SJSA1 (cell line): ENCODE measurements at places on chromosomes 2 and 18. TPM values are rescaled to one million over a fixed set of nuclear protein-coding genes. Genes with fewer than 3 reads are reported as not detected.
A peak's percentile ranks its signal among the peaks of the same experiment; 100 is the strongest.

GRCh38 chr2:102310964-102311640 is at the start of gene IL1RL1:
IL1RL1 (plus strand) TSS chr2:102311563; CDS start chr2:102338265, 26,702 bp downstream.
- no peak within 1 kb of the TSS for H3K4me3 ChIP-seq
- peaks cover 11% of the 10 kb centered on the region for H3K27me3 ChIP-seq
- no peaks in the 10 kb centered on the region for H3K36me3 ChIP-seq
- no peak within 1 kb of the TSS for H3K27ac ChIP-seq
- peaks cover 12% of the 10 kb centered on the region for H3K4me1 ChIP-seq

The PROKR1 gene
- total RNA-seq: 0.03 TPM in 1 of 2 replicates, not detected in the other

The SF3B6 gene
- total RNA-seq: 274 and 353 TPM in 2 replicates

GRCh38 chr18:72233106-72233505 is 311.0 kb downstream of the CBLN2 start:
- no peak overlapping the region for H3K27ac ChIP-seq
- no peaks in the 10 kb centered on the region for H3K27me3 ChIP-seq
- no peaks in the 10 kb centered on the region for H3K36me3 ChIP-seq
- no peaks in the 10 kb centered on the region for H3K4me1 ChIP-seq
- DNase-seq: no peak

- H3K36me3 ChIP-seq: no peaks in the 10 kb centered on the region
- no peak overlapping the region for H3K27ac ChIP-seq
- no peaks in the 10 kb centered on the region for H3K27me3 ChIP-seq
Measured at GRCh38 chr2:7523481-7524120, 606.4 kb downstream of the RNF144A start.

- H3K36me3 ChIP-seq: no peaks in the 10 kb centered on the region
- no peak for DNase-seq
- no peak overlapping the region for H3K4me3 ChIP-seq
- H3K27ac ChIP-seq: no peak overlapping the region
Measured at GRCh38 chr18:79763407-79763806, 34.3 kb upstream of the KCNG2 start.

The PROC gene
- total RNA-seq: 0.63 TPM in 1 of 2 replicates, not detected in the other

GRCh38 chr18:61435064-61435652 is 101.9 kb downstream of the CDH20 start:
- no peaks in the 10 kb centered on the region for H3K4me1 ChIP-seq
- H3K27me3 ChIP-seq: 0 out of 2 replicates have a peak, but pooled peaks cover 3% of the 10 kb centered on the region
- no peak overlapping the region for H3K4me3 ChIP-seq
- DNase-seq: no peak

DNA sequence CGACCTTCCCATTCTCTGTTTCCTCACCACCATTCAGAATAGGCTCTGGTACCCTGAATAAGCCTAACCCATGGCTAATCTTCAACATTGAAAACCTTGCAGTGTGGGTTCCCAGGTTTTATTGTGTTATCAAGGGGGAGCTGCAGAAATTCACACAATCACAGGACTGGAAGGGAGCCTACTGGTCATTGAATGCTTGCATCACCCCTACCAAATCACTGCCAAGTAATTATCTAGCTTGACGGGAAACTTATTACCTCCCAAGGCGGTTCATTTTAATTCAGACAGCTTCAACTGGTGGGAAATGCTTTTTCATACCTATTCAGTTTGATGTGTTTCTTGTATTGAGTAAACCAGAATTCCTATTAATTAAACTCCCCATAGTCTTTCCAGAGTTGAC is 33.6 kb upstream of the EFEMP1 start:
- no peaks in the 10 kb centered on the region for H3K36me3 ChIP-seq
- no peak overlapping the region for H3K27ac ChIP-seq
- H3K27me3 ChIP-seq: no peaks in the 10 kb centered on the region
- H3K4me3 ChIP-seq: no peak overlapping the region
- DNase-seq: no peak

DNA sequence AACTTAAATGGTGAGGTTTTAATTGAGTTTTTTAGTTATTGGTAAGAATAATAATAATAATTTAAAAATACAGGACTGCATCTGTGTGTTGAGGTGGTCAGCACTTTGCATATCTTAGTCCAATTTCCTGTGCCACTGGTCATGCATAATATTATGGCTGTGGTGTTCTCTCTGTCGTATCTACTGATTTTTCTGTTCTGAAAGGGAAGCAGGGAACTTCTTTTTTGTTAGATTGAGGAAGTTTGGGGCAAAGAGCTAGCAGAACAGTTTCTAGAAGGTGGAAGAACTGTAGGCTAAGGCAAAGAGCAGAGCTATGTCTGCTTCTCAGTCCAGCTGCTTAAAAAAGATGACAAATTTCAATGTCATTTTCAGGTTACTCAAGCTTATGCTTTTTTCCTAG is 74.3 kb downstream of the XRCC5 start:
- no peaks in the 10 kb centered on the region for H3K27me3 ChIP-seq
- DNase-seq: no peak
- no peak overlapping the region for H3K4me3 ChIP-seq
- H3K36me3 ChIP-seq: peaks cover 83% of the 10 kb centered on the region
- H3K27ac ChIP-seq: no peak overlapping the region

DNA sequence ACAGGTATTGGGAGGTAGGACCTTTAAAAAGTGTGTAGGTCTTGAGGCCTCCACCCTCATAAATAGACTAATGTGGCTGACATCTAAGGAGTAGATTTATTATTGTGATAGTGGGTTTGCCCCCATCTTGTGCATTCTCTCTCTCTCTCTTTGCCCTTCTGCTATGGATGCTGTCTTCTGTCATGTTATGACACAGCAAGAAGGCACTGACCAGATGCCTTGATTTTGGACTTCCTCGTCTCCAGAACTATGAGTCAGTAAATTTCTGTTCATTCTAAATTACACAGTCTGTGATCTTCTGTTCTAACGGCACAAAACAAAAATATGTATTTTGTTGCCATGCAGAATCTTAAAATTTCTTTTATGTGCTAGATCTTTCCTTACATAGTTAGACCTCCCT is 66.9 kb downstream of the ATAD2B start:
- H3K4me3 ChIP-seq: no peak overlapping the region
- no peaks in the 10 kb centered on the region for H3K27me3 ChIP-seq
- H3K27ac ChIP-seq: no peak overlapping the region
- no peaks in the 10 kb centered on the region for H3K4me1 ChIP-seq
- no peak for DNase-seq

The LYPD1 gene
- total RNA-seq: 75.9 and 91.4 TPM in 2 replicates

DNA sequence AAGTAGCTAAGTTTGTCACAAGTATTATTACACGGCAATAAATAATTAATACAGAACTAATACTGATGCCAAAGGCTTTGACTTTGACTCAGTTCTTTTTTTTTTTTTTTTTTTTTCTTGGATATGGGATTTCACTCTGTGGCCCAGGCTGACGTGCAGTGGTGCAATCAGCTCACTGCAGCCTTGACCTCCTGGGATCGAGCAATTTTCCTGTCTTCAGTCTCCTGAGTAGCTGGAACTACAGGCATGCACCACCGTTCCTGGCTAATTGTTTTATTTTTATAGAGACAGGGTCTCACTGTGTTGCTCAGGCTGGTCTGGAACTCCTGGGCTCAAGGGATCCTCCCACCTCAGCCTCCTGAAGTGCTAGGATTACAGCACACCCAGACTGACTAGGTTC is 284.5 kb downstream of the SS18 start:
- no peak for DNase-seq
- H3K27me3 ChIP-seq: no peaks in the 10 kb centered on the region
- H3K4me1 ChIP-seq: peaks cover 12% of the 10 kb centered on the region
- H3K36me3 ChIP-seq: no peaks in the 10 kb centered on the region
- H3K4me3 ChIP-seq: no peak overlapping the region

The NAB1 gene
- 30.1 and 31.2 TPM in 2 replicates for total RNA-seq

The MDH1B gene
- 0.42 and 1.8 TPM in 2 replicates for total RNA-seq

GRCh38 chr18:55585065-55585919 is 2.7 kb downstream of the TCF4 start:
- H3K27ac ChIP-seq: no peak overlapping the region
- peak overlapping the region; percentile 52 for H3K4me3 ChIP-seq
- DNase-seq: no peak
- peaks cover 26% of the 10 kb centered on the region for H3K36me3 ChIP-seq
- H3K27me3 ChIP-seq: no peaks in the 10 kb centered on the region

DNA sequence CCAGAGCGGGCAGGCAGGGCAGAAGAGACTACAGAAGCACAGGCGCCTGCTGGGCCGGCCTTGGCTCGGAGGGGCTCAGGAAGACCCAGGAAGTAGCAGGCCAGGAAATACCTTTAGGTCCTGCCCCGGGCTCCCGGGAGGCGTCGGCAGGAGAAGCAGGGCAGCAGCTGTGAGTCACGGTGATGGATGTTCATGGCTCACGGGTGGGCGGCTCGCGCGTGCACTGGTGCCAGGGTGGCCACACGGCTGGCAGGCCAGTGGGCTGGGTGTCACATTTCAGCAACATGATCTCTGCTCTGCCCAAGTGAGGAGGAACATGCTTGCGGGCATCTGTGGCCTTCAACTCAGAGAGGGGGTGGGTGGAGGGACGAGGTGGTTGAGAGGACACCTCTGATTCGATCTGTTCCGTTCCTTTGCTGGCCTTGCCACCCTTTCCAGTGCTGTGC is 139.3 kb downstream of the KLHL29 start:
- peak overlapping the region; percentile 15 for H3K27ac ChIP-seq
- no peaks in the 10 kb centered on the region for H3K27me3 ChIP-seq
- no peaks in the 10 kb centered on the region for H3K36me3 ChIP-seq
- H3K4me1 ChIP-seq: peaks cover 25% of the 10 kb centered on the region
- DNase-seq: peak; percentile 51

DNA sequence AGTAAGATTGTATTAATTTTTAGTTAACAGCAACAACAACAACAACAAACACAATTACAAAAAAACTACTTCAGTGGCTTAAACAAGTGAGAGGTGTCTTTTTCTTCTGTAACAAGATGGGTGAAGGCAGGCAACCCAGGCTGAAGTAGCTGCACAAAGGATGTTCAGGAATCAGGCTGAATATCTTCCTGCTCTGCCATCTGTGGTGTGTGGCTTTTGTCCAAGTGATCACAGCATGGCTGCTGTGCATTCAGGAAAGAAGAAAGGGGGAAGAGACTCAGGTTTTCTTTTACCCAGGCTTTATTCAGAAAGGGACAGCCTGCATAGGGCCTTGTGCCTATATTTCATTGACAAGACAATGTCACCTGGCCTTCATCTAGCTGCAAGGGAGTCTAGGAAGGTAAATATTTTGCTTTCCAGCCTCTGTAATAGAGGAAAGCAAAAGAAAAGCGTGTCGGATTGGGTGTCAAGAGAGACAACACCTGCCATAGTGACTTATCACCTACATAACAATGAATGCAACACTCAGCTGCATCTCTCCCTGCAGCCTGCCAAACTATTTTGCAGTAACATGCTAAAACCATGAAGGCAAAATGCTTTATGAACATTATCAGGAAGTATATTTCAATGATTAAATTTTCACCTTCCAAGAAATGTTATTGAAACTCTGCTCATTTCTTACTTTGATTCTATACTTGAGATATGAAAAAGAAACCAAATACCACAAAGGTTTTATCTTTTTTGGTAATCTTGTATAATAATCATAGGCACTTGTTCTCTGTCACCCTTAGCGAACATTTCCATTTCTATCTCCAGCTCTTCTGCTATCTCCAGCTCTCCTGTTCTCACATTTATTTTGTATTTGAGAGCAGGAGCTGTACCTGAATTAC is 14.6 kb downstream of the G6PC2 start:
- H3K27me3 ChIP-seq: peaks cover 46% of the 10 kb centered on the region
- no peaks in the 10 kb centered on the region for H3K36me3 ChIP-seq
- H3K4me1 ChIP-seq: no peaks in the 10 kb centered on the region
- DNase-seq: no peak
- no peak overlapping the region for H3K4me3 ChIP-seq

DNA sequence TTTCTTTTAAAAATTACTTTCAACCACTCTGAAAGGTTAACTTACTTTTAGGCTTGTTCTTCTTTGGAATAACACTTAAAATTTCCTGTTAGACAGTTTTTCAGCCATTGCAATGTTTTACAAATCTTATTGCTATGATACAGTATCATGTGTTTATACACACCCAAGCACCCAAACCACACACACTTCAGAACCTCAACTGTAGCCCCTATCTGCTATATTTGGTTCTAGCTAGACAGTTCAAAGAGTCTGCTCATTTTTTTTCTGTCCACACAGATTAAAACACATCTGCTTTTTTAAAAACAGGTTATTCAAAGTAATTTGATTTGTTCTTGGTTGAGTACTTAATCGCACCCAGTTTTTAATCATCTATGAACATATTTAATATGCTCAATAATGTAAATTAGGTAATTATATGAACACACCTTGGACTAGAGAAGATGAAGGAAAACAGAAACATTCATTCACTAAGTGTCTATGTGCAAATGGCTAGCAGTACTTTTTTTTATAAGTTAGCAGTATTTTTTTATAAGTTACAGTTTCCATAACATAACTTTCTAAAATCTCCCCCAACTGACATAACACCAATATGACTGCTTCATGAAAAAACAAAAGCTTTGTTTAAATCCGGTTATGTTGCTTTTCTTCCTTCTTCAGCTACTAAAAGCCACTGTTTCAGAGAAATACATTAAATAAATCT is 17.6 kb downstream of the FBXO11 start:
- no peak for DNase-seq
- no peaks in the 10 kb centered on the region for H3K27me3 ChIP-seq
- peaks cover 3% of the 10 kb centered on the region; the same call in 1 of the 2 replicates for H3K36me3 ChIP-seq

DNA sequence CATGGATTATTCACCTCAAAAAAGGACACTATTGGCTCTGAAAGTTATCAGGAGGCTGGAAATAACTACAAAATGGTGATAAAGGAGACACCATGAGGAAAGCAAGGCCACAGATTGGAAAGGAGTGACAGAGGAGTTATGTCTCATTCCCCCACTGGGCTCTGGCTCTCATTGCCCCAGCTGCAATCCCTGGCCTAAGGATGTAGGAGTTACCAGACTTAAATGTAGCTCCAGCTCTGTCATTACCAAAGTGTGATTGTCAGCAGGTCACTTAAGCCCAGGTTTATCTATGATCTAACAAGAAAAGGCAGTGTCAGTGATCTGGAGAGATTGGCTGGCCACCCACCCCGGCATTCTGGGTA is 1228.2 kb upstream of the DDX18 start:
- H3K27me3 ChIP-seq: no peaks in the 10 kb centered on the region
- DNase-seq: no peak
- H3K4me1 ChIP-seq: no peaks in the 10 kb centered on the region
